Activated CD4-positive, alpha-beta memory T cell treated with anti-CD3 and anti-CD28 coated beads for 36 hours (primary cell): ENCODE measurements at places on chromosomes 1 and 21. TPM values are rescaled to one million over a fixed set of nuclear protein-coding genes. Genes with fewer than 3 reads are reported as not detected.
A peak's percentile ranks its signal among the peaks of the same experiment; 100 is the strongest.

GRCh38 chr1:97297611-97298010 lies 576.0 kb downstream of the PTBP2 start:
- no peak for DNase-seq

DNA sequence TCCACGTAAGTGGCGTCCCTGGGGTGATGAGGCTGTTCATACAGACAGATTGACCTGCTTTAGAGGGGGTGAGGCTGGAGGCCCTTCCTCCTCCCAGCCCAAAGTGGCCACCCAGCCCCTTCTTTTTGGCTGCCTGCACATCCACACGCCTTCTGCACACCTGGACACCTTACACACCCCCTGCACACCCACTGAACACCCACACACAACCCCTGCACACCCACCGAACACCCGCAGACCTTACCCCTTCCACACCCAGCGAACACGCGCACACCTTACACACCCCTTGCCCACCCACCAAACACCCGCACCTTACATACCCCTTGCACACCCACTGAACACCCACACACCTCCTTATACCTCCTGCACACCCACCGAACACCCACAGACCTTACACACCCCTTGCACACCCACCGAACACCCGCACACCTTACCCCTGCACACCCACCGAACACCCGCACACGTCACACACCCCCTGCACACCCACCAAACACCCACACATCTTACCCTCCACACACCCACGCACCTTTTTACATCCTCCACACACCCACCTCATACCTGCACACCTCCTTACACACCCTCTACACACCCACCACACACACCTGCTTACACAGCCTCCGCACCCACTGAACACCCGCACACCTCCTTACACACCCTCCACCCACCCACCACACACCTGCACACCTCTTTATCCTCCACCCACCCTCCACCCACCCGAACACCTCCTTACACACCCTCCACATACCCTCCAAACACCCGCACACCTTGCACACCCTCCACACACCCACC lies 37.7 kb downstream of the COQ8A start:
- no peak for DNase-seq

LRRC39 gene
- 0.17 TPM for total RNA-seq

KRTAP21-2 gene
- not detected for total RNA-seq

DNA sequence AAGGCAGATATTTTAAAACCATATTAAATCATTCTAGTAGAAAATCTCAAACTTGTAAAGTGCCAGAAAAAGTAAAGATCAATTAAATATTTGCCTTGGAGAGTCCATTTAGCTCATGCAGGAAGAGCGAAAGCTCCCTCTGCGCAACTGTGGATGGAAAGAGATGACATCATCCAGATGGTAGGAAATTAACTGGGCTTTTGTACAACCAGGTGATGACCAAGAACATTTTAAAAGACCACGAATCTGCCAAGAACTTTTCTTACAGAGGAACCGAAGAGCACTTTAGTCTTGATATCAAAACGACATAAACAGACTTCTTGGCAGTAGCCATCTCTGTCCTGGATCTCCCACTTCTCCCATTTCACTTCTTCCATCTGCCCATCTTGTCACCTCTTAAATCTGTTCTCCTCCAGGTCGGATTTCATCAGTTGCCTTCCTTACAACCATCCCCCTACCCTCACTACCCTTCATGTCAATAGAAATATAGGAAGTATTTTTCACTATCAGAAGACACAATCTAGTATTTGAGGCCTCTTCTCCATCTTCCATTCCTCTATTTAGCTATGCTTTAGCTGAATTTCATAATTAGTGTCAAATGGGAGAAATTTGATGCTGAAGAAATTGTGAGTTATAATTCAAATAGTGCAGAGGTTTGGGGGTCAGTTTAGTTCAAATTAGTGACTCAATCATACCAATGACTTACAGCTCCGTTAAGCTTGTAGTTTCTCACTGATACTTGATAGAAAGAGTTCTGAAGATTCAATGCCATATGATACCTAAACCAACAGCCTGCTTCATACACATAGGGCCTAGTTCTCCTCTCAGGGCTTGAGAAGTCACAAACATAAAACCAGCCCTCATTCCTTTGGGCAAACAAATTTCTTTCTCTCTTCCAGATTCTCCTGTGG lies 22.0 kb upstream of the DNASE2B start:
- no peak for DNase-seq

GRCh38 chr1:78919150-78919549 lies 87.4 kb downstream of the ADGRL4 start:
- no peak for DNase-seq

GRCh38 chr1:41495210-41495948 lies 10.9 kb upstream of the EDN2 start:
- peak; percentile 44 for DNase-seq

- peak; percentile 12 for DNase-seq
Observed at GRCh38 chr21:34613679-34614627, 960 bp downstream of the RCAN1 start.

DNA sequence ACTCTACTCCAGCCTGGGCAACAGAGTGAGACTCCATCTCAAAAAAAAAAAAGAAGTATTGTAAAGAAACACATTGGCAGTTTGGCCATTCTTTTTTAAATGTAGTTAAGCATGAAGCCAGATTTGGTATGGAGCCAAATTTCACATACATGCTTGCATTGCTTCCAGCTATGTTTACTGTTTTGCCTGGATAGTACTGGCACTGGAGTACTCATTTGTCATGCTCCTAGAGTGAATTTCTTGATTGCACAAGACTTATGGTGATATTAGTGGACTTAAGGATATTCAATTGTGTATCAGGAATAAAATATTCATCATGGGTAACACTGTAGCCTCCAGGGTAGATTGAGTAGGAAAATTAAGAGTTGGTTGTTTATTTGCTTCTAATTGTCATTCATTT lies 24.5 kb upstream of the SLC9A1 start:
- no peak for DNase-seq

- DNase-seq, result no peak
Observed at GRCh38 chr1:154329152-154329521, 3.8 kb downstream of the ATP8B2 start.

TFAP2E gene
- total RNA-seq, result 0.76 TPM

DNA sequence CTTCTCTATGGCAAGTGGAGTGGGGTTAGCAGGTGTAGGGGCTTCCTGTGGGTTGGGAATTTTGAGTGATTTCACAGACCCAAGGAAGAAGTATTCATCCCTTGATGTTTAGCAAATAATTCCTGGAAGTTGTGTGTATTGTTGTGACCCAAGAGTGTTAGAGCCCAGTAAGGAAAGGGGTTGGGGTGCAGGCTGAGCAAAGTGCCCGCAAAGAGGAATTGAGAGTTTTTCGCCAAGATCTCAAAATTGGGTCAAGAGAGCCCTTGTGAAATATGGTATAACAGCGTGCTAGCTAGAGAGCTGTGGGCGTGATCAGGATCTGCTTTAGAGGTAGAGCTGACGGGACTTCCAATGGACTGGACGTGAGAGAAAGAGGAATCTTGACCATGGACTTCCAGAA lies 73.0 kb upstream of the LAPTM5 start:
- DNase-seq, result no peak

DNA sequence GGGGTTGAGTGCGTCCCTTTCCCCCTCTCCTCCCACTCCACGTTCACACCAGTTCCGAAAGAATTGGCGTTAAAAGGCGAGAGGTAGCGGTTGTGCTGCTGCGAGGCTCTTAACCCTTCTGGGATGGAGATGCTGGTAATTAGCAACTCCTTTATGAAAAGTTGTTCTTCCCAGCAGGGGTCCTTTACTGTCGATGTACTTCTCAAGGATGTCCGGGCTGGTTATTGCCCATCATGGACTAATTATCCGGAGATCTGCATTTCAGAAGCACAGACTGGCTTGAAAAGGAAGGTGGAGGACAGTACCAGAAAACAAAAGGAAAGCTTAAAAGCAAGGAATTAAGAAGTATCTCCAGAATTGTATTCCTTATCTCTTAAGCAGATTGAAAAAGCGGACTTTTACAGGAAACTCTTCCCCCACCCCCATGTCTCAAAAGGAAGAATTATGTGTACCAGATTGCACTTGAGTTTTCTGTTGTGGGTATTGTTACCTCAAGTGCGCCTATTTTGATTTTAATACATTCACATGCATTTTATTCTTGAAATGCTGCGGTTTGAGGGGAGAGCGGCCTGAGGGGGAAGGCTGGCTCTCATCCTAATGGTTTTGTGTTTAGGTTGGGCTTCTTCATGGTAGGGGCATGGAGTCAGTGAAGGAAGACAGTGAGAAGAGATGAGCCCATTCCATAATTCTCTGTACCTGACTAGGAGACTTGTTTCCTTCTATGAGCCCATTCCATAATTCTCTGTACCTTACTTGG lies 1.5 kb downstream of the AK4 start:
- DNase-seq, result no peak

GRCh38 chr1:217953922-217954321 lies 322.8 kb downstream of the SPATA17 start:
- no peak for DNase-seq

GRCh38 chr21:46361935-46362334 lies 38.0 kb downstream of the PCNT start:
- no peak for DNase-seq

DNA sequence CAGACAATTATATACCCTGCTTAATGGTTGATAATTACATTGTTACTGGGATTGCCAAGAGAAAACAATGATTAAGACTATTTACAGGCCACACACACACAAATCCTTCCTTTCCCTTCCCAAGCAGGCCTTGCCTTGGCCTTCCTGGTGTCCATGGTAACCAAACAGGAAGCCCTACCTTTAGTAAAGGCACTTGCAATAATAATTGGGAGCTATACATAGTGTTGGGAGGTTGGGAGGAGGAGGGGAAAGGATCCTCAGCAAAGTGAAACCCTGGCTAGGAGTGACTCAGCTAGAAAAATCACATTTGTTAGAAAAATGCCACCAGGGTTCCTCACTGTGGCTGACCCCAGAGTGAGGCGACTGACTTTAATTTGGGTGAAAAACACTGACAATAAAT lies 122.3 kb upstream of the ADAR start:
- no peak for DNase-seq

GRCh38 chr1:204081791-204082513 lies 9.0 kb downstream of the SOX13 start:
- no peak for DNase-seq

- DNase-seq, result no peak
Observed at GRCh38 chr1:118154220-118154619, 30.8 kb downstream of the SPAG17 start.

DNA sequence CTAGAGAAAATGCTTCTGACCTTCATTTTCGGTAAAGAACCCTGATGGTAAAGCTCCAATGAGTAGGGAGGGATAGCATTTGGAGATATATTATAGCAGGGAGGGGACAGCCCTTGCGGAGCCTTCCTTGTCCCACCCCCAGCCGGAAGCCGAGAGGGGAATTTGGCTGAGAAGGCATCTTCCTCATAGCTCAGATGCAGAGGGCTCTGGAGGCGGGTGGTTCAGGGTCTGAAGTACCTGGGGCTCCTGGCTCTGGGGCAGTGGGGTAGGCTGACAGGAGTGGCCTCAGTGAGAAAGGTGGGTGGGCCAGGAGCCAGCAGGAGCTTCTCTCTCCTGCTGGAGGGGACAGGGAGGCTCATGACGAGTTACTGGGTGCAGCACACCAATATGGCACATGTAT lies 88.0 kb upstream of the IFFO2 start:
- DNase-seq, result no peak
